ENCODE measurements at places on chromosomes 4 and X.
A peak's percentile ranks its signal among the peaks of the same experiment; 100 is the strongest.

- DNase-seq, result no peak
Measured at GRCh38 chr4:180363815-180364214, 1879.4 kb upstream of the TENM3 start.

DNA sequence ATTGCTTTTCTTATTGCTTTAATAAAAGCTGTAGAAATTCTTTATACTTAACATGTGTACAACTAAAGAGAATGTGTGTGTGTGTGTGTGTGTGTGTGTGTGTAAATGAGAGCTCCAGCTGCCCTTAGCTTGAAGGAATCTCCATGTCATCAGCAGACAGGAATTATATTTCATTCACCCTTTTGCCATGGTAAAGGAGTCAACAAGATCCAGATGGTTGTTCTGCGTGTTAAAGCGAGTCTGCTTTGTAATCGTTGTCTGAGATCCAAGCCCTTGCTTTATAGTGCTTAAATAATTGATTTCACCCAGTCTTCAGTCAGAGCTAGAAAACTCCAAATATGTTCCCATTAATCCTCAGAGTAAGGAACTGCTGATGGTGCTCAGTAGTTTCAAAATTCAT is 285.5 kb downstream of the PDGFC start:
- DNase-seq, result peak; percentile 92

DNA sequence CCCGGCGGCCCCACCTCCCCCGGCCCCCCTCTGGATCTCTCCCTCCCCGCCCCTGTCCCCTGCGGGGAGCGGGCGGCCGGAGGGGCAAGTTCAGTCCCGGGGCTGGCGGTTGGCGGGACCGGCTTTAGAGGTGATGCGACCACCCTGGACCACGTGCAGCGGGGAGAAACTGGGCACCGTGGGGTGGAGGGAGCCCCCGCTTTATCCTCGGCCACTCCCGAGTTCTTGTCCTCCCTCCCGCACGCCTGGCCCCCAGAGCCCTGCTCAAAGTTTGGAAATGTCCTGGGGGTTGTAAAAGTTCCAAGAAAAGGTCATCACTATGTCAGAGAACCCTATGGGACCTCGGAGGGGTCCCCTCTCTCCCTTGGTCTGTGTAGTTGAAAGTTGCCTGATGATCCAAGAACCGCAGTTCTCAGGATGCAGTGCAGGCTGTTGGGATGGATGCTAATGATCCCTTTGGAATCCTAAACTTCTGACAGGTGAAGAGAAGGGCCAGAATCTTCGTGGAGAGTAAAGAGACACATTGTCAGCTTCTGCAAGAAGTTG is 411 bp upstream of the VEGFC start:
- DNase-seq, result no peak

DNA sequence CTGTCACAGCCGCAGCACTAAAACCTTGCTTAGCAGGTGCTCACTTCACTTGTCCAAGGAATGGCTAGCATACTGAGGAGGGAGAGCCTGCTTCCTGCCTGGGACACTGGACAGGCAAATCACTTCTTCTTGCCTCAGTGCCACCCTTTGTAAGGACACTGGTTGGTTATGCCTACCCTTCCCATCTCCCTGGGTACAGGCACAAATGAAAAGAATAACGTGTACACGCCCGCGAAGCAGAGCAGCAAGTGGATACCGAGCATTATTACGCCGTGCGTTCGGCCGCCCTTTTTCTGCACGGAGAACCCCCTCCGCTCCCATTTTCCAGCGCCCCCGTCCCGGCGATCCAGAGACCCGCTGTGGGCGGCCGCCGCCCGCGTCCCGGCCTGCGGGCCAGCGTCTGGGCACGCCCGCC is 338 bp upstream of the KLHL2 start:
- DNase-seq, result no peak

- DNase-seq, result no peak
Measured at GRCh38 chr4:151034829-151035228, 19.7 kb upstream of the LRBA start.

DNA sequence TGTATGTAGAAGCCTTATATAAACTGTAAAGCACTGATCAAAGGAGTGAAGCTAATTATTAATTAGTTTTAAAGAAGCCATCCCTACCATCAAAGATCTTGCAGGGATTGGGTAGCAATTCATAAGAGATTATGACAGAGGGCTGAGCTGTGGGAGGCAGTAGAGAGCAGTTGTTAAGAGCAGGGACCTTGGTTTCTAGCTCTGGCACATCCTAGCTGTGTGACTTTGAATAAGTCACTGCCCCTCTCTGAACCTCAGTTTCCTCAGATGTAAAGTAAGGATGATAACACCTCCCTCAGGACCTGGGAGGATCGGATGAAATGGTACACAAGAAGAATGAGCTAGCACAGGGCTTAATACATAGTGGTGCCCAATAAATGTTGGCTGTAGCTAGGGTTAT is 45.4 kb downstream of the APLN start:
- no peak for DNase-seq

DNA sequence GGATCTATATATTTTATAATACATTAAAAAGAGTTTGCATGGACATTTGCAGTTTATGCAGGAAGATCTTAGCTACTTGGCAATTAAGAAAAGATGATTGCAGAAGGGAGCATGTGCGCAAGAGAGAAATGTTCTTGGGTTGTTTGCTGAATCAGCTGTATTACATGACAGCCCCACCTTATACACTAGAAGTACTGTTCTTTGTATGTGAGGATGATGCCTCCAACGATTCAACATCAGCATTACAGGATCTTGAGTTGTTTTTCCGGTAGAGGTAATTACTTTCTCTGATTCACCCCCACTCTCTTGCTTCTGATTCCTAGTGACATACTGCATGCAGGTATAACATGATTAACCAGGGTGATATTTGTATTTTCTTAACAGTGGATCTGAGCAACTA is 140.8 kb downstream of the PCDH7 start:
- DNase-seq, result no peak

DNA sequence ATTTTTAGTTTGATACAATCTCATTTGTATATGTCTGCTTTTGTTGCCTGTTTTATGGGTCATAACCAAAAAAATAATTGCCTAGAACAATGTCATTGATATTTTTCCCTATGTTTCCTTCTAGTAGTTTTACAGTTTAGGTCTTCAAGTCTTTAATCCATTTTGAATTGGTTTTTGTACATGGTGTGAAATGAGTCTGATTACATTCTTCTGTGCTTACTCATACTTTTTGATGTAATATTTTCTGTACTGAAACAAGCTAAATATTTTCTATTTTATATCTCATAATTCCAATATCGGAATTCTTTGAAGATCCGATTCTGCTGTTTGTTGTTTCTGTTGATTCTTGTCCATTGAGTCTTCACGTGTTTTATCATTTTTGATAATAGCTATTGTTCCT is 10.6 kb downstream of the TMEM156 start:
- no peak for DNase-seq

- no peak for DNase-seq
Measured at GRCh38 chr4:4960574-4960973, 58.7 kb downstream of the CYTL1 start.

DNA sequence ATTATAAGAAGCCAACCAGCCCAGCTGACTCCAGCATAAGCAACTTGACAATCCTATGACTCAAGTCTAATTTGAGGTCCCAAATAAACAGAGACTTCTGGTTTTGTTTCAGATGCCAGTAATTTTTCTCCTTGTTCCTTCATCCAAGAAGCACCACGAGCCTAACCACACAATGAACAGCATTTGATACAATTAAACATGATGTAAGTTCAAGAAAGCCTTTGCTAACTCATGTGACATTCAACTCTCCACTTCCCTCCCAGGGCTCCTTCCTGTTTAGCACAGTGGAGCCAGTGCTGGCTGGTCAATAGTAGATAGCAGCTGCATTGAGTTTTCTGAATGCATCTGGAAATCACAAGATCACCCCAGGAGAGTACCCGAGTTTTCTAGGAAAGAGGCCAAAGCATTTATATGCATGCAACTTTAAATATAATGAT is 206.3 kb downstream of the ARHGAP24 start:
- peak; percentile 89 for DNase-seq

GRCh38 chr4:96736352-96736889 is 896.5 kb downstream of the PDHA2 start:
- DNase-seq, result peak; percentile 35

GRCh38 chr4:135177321-135177720 is 975.7 kb upstream of the PABPC4L start:
- no peak for DNase-seq

DNA sequence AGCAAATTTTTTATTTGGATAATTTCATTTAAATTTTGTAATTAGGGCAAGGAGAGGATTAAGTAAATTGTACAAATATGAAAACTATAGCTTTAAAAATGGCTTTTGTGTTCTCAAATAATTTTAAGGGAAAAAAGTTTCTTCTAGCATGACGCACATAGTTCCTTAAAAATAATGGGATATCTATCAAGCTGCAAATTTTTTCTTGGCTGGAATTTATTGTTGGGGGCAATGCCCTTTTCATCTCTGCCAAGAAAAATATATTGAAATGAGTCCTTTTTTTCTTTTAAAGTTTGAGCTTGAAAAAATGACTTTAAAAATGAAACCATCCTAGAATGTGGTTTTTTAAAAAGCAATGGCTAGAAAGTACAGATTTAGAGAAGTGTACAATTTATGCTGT is 154.4 kb upstream of the UGT8 start:
- no peak for DNase-seq

DNA sequence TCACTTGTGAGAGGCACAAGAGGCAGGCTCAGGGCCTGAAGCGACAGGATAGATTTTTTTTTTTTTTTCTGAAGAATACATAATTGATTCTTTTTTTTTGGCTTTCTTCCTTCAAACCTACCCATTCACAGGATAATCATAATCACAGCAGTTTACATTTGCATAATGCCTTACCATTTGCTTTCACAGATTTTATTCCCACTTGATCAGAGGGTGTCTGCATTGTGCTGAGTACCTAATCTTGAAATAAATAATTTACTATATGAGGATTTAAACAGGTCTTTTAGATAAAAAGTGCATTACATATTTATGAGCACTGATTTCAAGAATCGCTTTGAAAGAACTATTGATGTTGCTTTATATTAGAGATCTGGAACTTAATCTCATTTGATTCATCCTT is 219.3 kb downstream of the SPRY1 start:
- no peak for DNase-seq

DNA sequence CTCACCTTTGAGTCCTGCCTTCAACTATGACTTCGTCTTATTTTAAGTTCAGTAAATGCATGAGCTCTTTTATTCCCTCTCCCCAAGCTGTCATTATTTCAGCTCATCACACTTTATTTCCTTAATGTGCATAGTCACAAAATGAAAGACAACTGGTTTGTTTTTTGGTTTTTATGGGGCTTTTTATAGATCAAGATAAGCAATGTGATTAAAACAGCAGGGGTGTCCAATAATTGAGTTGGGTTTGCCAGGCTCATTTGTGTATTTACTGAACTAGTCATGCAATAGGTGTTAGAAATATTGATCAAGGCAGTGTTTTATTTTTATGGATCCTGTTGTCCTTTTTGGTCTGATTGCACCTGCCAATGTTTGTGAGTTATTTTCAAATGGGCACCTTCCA is 102.2 kb downstream of the FRMPD4 start:
- DNase-seq, result no peak

DNA sequence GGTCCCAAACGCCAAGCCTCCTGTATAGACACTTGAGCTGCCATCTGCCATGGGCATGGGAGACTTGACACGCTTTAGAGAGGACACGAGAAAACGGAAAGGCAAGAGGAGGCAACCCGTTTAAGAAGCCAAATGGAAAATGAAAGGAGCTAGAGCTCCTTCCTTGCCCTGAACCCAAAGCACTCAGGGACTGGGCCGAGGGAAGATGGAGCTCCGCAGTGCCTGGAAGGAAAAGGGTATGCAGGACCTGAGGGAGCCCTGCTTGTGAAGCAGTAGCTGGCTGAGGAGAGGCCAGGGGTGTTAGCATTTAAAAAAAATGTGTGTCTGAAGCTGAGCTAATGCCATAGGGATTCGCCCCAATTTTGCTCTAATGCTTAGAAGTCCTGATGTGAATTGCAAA is 15.1 kb downstream of the MCF2 start:
- no peak for DNase-seq

DNA sequence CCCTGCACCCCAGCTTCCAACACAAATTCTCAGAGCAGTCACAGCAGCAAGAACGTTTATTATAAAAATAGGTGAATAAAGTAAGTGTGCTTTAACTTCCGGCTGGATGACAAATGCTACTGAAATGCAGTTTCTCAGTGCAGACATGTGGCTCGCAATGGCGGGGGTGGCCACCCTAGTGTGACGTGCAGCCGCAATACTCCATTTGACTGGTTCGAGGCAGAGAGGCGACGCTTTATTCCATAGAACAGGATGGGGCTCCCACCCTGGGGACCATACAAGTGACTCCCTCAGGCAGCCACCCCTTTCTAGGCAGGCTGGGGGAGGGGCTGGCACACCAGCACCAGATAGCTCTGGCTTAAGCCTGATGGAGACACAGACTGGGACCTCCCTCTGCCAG is 14.5 kb downstream of the TNIP2 start:
- no peak for DNase-seq

DNA sequence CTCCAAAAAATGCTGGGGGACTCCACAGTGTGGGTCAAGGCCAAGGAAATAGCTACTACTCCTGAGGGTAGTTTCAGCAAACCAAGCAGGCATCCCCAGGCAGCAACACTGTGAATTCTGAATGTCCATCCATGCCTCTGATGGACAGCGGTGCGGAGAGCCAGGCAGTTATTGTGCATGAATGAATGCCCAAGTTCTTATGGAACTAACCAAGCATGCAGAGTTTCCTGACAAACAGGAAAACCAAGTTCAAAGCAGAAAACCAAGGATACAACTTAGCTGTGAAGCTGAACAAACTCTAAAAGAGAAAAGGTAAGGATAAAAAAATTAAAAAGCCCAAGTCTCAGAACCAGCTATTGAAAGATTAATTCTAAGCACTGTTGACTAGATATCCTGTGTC is 642.6 kb upstream of the HS3ST1 start:
- DNase-seq, result no peak

DNA sequence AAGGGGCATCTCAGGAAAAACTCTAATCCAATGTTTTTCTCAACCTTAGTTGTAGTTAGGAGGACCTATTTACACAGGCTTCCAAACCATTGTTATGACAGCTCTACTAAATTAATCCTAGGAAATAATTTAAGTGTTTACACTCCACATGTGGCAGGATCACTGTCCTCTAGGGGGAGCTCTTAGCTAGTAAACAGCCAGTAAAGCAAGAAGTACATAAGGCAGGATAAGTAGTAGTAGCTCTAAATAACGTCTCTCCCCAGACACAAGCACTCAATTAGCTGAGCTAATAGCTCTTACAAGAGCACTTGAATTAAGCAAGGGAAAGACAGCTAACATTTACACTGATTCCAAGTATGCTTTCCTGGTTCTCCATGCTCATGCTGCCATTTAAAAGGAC is 37.3 kb downstream of the NUDT11 start:
- DNase-seq, result no peak

DNA sequence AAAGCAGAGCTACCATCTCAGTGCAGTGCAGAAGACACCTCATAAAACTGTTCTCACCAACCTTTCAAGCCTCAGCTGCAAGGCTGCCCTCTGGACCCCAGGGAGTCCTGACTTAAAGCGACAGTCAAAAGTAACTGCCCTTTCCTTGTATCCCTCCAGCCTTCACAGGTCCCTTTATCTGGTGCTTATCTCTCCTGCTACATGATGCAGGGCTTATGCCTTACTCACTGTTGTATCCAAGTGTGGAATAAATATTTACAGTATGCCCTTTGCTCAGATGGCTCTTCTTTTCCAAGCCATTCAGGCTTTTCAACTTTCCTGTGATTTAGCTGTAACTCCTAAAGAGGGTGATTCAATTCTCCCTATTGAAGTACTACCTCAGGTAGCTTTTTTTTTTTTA is 92.6 kb downstream of the KDR start:
- no peak for DNase-seq

GRCh38 chrX:118062048-118062789 is 54.4 kb downstream of the KLHL13 start:
- DNase-seq, result no peak

GRCh38 chr4:56641494-56642051 is 39.5 kb downstream of the HOPX start:
- DNase-seq, result no peak
